ENCODE measurements at places on chromosomes 4 and X.

DNA sequence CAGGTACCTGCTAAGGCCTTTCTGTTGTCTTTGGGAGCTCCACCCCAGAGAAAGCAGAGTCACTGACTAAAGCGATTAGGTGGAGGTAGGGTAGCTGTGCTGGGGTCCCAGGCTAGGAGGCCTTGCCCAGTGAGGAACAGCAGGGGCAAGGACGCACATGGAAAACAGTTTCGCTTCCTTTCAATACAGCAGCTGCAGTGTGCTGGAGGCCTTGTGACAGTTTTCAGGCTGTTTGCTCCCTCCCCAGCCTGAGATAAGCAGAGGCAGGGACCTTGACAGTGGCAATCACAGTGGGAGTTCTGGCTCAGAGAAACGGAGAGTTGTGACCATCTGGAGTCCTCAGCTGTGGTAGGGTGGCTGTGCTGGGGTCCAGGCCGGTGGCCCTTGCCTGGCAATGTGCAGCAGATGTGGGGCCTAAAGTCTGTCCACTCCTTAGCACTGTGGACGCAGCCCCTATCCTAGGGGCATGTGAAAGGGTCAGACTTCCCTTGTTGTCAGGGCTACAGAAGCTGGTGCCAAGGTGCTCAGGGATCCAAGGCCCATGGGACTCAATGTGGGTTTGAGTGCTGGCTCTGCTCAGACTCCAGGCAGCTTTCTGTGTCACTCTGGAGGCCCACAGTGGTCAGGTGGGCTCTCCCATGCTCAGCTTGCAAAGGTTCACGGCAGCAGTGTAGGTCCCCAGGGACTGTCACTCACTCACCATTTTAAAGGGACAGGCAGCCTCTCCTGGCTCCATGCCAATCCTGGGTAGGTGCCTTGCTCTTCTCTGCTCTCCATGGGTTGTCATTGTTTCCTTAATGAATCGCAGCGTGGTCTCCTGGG, 534.9 kb upstream of the FMR1 start:
- DNase-seq: no peak

GRCh38 chr4:57200799-57201327, 90.7 kb upstream of the IGFBP7 start:
- DNase-seq: no peak

DNA sequence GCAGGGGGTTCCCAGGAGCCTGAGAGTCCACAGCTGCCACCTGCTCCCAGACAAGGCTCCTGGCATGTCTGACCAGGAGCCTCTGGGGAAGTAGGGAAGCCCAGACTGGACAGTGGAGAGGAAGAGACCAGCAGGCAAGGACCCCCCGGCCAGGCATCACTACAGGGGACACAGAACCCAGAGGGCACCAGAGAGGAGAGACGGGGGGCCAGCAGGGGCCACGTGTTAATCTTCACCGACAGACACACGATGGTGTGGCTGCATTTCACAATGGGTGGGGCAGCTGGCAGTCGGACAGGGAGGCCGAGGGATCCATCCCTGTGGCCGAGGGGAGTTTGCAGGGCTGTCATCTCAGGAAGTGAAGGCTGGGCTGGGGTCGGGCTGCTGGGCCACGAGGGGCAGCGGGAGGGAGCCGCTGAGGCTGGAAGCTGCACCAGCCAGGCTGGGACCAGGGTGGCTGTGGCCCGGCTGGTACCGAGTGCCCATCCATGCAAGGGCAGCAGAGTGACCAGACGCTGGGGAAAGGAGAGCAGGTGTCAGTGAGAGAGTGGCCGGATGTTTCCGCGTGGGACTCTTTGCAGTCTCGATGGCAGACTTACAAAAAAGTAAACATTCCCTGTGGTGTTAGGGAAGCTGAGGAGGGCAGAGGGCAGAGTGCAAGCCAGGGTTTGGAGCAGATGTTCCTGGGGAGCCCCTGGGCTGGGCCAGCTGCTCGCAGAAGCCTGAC, 4.7 kb downstream of the PDE6B start:
- no peak for DNase-seq

DNA sequence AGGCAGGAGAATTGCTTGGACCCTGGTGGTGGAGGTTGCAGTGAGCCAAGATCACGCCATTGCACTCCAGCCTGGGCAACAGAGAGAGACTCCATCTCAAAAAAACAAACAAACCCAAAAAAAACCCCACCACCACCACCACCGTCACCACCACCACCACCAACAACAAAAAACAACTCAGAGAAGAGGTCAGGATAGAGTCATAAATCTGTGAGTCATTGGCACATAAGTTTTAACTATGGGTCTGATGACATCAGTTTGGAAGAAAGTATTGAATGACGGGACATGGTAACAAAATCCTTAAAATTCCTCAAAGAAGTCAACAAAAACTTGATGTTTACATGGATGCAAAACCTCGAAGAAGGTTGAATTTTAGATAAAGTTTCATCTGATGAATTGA, 288.0 kb upstream of the SFRP2 start:
- no peak for DNase-seq

GRCh38 chr4:77600521-77601451, 4.8 kb upstream of the CXCL13 start:
- peak; percentile 70 for DNase-seq

GRCh38 chr4:125961626-125962025, 646.9 kb downstream of the FAT4 start:
- DNase-seq: no peak

DNA sequence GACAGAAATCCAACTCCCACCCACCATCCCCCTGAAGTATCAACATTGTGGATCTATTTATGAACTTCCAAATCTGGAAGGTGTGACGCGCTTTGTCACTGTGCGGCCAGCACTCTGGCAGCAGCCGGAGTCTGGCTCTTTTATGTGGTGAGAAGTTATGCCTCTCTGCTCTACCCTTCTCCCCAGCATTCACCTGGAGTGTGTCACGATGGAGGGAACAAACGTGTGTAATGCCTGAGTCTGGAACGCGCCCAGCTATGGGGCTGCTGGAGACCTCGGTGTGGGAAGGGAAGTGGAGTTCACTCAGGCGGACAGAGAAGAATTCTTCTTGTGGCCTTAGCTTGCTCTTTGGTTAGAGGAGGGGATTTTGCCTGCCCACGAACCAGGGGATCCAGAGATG, 222.1 kb upstream of the RPL34 start:
- no peak for DNase-seq

- DNase-seq: peak; percentile 64
Measured at GRCh38 chrX:23952984-23953907, 45.4 kb downstream of the CXorf58 start.

DNA sequence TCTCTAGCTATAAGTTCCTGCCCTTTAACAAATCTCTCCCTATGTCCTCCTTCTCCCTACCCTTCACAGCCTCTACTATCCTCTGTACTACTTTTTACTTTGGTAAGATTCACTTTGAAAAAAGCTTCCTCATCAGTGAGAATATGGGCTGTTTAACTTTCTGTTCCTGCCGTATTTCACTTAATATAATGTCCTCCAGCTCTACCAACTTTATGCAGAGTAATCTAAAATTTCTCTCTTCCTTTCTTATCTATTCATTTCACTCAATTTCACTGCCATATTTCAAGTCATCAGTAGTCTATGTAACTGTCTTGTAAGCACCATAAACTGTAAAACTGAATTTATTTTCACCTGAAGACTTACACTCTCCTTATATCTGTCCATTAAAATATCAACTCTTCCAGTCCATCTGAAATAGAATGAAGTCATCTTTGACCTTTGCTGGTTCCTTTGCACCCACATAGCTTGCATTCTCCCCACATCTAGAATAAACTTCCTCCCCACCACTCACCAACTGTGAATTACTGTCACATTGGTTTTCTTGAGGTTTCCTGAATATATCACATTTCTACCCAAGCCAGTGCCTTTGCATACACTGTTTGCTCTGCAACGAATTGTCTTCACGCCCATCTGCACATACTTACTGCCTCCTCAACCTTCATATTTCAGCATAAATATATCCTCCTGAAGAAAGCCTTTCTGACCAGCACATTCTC, 54.6 kb downstream of the ARAP2 start:
- no peak for DNase-seq

GRCh38 chr4:109067508-109068235, 234.8 kb downstream of the COL25A1 start:
- DNase-seq: no peak

DNA sequence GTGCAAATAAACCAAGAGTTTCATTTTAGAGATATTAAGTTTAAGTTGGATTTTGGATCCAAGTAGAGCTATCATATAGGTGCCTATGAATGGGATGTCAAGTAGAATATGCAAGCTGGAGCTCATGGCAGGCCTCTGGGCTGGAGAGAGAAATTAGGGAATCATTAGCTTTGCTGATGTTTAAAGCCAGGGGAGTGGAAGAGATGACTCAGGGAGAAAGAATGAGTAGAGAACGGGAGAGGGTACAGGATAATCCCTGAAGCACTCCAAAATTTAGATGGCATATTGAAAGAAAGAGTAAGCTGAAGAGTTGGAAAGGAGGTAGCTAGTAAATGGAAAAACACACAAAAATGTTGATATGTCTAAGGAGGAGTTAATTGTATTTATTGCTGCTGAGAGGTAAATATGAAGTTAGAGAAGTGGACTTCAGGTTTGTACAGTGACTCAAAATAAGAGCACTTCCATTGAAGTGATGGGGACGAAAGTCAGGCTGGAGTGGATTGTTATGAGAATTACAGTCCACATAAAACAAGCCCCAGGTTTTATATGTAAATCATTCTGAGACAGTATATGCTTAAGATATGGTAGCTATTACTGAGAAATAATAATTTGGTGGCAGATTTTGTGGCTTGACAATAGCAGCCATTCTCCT, 72.5 kb upstream of the GRXCR1 start:
- no peak for DNase-seq

GRCh38 chr4:26819026-26819425, 41.6 kb upstream of the STIM2 start:
- no peak for DNase-seq

DNA sequence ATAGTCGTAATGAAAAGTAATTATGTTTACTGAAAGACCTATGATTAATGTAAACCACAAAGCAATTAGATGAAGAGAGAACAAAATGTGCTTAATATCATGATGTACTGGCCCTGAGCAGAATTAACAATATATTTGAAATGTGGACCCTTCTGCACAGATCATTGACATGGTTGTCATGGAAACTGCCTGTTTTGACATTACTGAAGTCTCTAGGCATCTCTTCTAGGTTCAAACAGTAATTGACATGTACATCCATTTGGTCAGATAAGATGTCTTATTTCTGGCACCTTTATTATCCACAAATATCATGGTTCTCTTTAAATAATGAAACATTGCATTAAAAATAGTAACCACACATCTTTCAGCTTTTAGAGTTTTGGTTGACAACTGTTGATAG, 251.7 kb upstream of the GNPDA2 start:
- DNase-seq: no peak

GRCh38 chr4:156255230-156256007, 301.8 kb upstream of the CTSO start:
- DNase-seq: no peak

GRCh38 chr4:139083607-139083955, 68.0 kb downstream of the NOCT start:
- peak; percentile 77 for DNase-seq

DNA sequence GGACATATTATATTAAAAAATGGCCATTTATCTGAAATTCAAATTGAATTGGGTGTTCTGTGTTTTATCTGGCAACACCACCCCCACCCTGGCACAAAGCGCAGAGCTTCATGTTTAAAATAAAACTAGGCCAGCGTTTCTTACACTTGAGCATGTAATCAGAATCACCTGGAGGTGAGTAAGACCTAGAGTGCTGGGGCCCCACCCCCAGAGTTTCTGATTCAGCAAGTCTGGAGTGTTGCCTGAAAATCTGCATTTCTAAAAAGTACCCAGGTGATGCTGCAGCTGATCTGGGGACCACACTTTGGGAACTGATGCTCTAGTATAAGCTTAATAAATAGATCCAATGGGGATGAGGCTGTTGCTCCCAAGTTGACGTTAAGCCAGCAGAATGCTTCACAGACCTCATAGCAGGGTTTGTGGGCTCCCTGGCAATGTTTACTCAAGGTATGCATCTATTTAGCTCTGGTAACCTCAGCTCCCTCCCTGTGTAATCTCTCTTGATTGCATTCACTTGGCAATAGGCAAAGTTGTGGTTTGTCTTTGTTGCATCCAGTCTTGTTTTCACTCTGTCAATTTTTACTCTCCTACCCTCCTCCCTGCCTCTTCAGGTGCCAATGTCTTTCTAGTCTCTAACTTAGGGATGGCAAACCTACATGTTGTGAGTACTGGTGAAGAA, 99.8 kb upstream of the TEX13D start:
- DNase-seq: no peak

- peak; percentile 16 for DNase-seq
Measured at GRCh38 chrX:18424482-18425198, 768 bp upstream of the CDKL5 start.

DNA sequence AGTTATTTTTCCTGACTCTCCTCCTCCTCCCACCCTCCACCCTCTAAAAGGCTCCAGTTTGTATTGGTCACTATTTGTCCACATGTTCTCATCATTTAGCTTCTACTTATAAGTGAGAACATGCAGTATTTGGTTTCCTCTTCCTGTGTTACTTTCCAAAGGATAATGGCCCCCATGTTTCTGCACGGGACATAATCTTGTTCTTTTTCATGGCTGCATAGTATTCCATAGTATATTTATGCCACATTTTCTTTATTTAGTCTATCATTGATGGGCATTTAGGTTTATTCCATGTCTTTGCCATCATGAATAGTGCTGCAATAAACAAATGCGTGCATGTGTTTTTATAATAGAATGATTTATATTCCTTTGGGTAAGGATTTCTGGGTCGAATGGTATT, 167.3 kb upstream of the GRID2 start:
- no peak for DNase-seq

GRCh38 chr4:40264497-40264896, 67.7 kb downstream of the RHOH start:
- no peak for DNase-seq

DNA sequence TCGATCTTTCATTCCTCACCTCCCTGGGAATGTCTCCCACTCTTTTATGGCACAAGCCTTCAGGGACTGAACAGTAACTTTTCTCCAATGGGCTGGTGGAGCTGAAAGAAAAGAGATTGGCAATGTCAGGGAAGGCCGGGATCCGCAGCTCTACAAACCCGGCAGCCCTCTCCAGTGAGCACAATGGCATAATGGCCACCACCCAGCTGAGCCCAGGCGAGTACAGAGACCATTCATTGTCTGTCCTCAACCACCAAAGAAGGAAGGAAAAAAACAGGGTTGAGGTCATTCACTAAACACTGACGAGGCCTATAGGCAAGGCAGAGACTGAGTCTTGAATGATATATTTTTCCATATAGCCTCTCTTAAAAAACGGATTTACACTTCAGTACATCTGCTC, 3.6 kb downstream of the GEMIN8 start:
- DNase-seq: no peak

GRCh38 chr4:129342819-129343408, 247.0 kb downstream of the C4orf33 start:
- DNase-seq: peak; percentile 32

DNA sequence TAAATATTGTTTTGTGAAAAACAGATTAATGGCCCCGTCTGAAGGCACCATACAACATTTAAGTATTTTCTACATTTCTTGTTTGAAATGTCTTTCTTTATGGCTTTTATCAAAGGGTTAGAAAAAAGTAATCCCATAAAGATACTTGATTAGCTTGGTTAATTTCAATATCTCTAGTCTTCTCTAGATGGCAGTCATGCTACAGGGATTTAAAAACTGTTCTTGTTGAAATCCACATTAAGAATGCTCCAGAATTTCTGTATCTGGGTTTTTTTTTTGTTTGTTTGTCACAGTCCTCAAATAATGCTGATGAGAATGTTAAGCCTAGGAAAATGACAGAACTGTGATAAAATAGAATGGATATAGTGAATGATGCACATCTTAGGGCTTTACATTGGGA, 109.0 kb upstream of the AADAT start:
- DNase-seq: peak; percentile 5
